ENCODE measurements at places on chromosomes 1 and 21. TPM values are rescaled to one million over a fixed set of nuclear protein-coding genes. Genes with fewer than 3 reads are reported as not detected.

- H3K27ac ChIP-seq, result no peak overlapping the region
- no peaks in the 10 kb centered on the region for H3K27me3 ChIP-seq
- DNase-seq, result peak; percentile 63
- no peaks in the 10 kb centered on the region for H3K36me3 ChIP-seq
- peaks cover 14% of the 10 kb centered on the region for H3K4me1 ChIP-seq
Measured at GRCh38 chr1:84020151-84020550, 21.2 kb upstream of the TTLL7 start.

DNA sequence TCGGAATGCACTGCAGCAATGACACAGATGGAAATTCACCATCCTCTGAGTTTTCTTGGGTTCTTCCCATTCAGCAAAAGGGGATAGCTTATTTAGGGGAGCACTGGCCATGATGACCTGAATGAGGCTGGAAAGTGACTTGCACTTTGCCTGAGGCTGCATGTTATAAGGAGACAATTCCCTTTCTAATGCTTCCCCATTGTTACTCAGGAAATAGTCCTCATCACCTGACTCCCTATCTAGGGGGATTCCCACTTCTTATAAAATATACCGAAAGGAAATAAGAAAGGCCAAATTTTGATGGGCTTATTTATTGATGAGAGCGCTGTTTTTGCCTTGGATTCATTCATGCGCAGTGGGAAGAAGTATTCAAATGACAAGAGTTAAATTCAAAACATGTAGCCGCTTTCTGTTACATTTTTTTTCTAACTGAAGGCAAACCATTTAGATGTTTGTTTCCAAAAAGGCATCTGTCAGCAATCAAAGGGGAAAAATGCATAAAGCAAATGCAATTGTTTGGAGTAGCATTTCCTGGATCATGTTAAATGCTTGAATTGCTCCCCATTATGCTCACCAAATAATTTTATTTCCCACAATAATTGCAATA lies 220.3 kb upstream of the NFIA start:
- H3K4me3 ChIP-seq, result no peak overlapping the region
- no peaks in the 10 kb centered on the region for H3K36me3 ChIP-seq
- no peak overlapping the region for H3K27ac ChIP-seq
- H3K4me1 ChIP-seq, result no peaks in the 10 kb centered on the region

- H3K27me3 ChIP-seq, result no peaks in the 10 kb centered on the region
- DNase-seq, result peak; percentile 77
- peak overlapping the region; percentile 78 for H3K4me3 ChIP-seq
- peaks cover 48% of the 10 kb centered on the region for H3K4me1 ChIP-seq
- peaks cover 23% of the 10 kb centered on the region for H3K36me3 ChIP-seq
Measured at GRCh38 chr1:234599617-234600417, 10.2 kb downstream of the IRF2BP2 start.

IBA57 gene
- 13.3 TPM for total RNA-seq

DNA sequence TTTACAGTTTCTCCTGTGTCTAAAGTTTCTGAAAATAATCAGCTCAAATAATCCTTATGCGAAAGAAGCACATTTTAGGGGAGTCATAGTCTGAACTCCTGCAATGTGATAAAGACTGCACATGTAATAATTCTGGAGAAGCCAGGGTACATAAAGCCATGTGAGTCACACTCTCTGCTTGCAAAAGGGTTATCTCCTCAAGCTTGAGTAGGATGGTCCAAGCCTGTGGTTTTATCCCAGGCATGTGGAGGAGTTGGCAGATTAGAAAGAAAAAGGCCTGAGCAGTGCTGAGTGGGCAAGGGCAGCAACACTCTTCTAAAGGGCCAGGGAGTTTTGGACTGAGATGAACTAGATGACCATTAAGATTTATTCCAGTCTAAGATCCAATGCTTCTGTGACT lies 220.4 kb downstream of the RHOU start:
- no peaks in the 10 kb centered on the region for H3K4me1 ChIP-seq
- H3K27ac ChIP-seq, result no peak overlapping the region
- no peak overlapping the region for H3K4me3 ChIP-seq
- peaks cover 52% of the 10 kb centered on the region for H3K27me3 ChIP-seq
- no peaks in the 10 kb centered on the region for H3K36me3 ChIP-seq

DNA sequence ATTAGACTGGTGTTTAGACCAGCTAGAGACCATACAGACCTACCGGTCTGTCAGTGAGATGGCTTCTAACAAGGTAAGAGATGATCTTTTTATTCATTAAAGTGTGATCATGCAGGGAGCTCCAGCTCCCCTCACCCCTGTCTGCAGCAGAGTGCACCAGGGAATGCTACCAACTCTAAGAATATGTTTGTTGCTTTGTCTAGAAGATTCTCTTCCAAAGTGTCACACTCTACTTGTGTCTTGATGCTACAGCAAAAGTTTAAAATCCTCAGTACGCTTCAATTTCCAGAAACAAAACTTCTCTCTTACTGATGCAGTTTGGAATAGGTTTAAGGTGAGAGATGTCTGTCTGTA lies 201.4 kb upstream of the SGIP1 start:
- no peaks in the 10 kb centered on the region for H3K36me3 ChIP-seq
- peaks cover 26% of the 10 kb centered on the region for H3K4me1 ChIP-seq
- H3K27me3 ChIP-seq, result no peaks in the 10 kb centered on the region
- DNase-seq, result no peak
- peak overlapping the region; percentile 86 for H3K27ac ChIP-seq

Data from PC-3 (cell line).